ENCODE measurements at places on chromosomes 3 and 15.

- DNase-seq = no peak
Observed at GRCh38 chr3:126557415-126557745, 1.4 kb downstream of the C3orf22 start.

- DNase-seq = no peak
Observed at GRCh38 chr3:167783781-167784180, 48.3 kb downstream of the SERPINI1 start.

DNA sequence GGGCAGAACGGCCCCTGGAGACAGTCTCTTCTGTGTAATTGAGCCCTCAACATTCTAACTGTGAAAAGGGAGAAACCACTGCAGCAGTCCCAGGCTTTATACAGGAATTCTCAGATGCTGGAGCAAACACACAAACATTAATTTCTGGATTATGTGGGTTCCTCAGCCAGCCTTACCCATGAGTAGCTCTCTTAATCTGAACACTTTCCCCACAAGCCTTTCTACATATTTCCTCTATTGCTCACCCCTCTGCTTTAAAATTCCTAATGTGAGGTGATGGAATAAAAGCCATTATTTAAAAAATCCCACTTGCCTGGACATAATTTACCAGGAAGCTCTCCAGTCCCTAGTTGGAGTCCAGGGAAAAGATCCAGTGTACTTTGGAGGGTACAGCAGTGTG lies 139.0 kb downstream of the CTNNB1 start:
- no peak for DNase-seq

DNA sequence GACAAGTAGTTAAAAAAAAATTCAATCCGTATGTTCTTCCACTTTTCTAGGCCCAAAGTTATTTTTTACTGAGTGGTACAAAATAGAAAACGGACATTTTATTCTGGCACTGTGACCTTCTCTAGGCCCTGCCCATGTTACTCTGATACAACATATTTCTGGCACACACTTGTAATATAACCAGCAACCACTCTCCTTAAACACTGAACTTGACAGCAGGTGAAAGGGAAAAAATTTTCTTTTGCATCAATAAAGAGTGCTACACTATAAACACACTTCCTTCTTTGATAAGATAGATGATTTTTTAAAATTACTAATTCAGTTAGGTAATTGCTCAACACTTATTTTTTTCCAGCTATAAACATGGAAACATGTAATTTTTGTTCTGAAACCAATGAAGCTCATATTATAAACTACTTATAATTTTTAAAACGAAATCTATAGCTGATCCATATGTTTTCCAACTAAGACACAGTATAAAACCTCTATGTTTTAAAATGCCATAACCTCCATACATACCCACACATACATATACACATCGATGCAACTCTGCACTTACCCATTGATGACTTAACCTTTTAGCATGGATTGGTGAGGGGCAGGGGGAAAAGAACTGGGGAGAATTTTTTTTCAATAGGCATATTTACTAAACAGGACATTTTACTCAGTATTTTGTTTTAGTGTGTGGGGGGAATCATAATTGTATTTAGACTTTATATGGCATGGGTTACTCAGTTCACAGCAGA lies 5.3 kb upstream of the CTNNB1 start:
- no peak for DNase-seq

GRCh38 chr3:64861684-64862083 lies 173.9 kb upstream of the ADAMTS9 start:
- DNase-seq = no peak

- no peak for DNase-seq
Observed at GRCh38 chr3:128505771-128506170, 12.8 kb upstream of the GATA2 start.

DNA sequence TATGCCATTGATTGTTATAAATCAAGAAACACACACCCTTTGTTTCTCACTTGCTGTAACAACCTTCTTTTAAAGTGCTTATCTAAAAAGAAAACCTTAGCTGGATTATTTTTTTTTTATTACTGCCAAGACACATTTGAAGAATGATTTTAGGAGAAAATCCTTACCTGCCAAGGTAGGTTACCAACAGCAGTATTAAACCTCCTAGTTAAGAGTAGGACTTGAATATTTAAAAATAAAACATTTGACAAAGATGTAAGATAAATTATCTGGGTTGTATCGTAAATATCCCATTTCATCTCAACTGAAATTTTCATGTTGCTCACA lies 192.1 kb downstream of the PDZRN3 start:
- no peak for DNase-seq

- DNase-seq = no peak
Observed at GRCh38 chr15:80866936-80867335, 87.8 kb downstream of the CEMIP start.

All from fibroblast of the conjunctiva (primary cell).